Ovary (tissue), 10 donors: ENCODE measurements at places on chromosomes 5 and 9. TPM values are rescaled to one million over a fixed set of nuclear protein-coding genes. Genes with fewer than 3 reads are reported as not detected.

DNA sequence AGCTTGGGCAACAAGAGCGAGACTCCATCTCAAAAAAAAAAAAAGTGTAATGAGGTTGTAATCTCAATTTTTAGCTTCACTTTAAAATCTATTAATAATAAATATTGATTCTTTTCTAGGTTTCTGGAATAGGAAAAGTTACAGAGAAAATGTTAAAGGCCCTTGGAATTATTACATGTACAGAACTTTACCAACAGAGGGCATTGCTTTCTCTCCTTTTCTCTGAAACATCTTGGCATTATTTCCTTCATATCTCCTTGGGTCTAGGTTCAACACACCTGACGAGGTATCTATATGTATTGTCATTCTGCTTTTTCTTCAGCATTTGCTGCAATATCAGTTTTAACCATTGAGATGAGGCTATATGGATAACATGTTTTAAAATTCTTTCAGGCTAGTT lies 26.6 kb upstream of the ANKDD1B start:
- H3K36me3 ChIP-seq = no peaks in the 10 kb centered on the region
- H3K27me3 ChIP-seq = no peaks in the 10 kb centered on the region
- no peak overlapping the region for H3K4me3 ChIP-seq
- no peak for DNase-seq
- H3K27ac ChIP-seq = no peak overlapping the region

DNA sequence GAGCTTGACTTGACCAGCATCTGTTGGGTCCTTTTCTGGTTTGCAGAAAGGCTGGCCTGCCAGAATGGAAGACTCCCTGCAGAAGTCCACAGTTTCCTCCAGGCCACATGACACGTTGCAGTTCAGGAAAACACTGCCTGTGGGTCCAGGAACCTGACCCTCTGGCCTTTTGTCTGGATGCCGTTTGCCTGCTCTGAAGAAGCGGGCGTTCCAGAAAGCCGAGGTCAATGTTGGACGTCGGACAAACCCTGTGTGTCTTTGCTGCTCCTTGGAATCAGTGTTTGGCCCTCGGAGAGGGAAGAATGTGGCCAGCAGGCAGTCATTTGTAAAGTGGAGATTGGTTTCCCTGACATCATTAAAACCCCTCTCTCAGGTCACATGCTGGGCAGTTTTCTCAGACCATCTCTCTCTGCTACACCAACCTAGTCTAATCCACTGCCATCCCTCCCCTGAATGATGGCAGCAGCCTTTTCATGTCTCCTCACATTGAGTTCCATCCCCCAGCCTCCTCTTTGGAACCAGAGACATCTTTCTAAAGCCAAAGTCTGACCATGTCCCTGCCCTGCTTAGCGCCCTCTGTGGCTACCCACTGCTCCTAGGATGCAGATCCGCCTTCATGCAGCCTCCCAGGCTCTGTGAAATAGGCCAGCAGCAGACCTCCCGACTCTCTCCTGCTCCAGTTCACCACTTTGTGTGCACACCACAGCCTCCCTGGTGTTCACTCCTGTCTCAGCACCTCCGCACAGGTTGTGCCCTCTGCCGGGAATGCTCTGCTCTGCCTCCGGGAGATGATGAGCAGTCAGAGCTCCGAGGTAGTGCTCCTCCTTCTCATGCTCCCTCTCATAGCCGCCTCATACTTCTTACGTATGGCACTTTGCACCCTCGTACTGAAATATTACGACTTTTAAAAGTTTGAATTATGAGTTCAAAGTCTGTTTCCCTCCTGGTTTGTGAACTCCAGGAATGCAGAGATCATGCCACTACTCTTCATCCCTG lies 75.6 kb downstream of the RALGPS1 start:
- peaks cover 9% of the 10 kb centered on the region for H3K4me1 ChIP-seq
- peak overlapping the region; percentile 75 for H3K27ac ChIP-seq
- H3K27me3 ChIP-seq = no peaks in the 10 kb centered on the region
- H3K36me3 ChIP-seq = no peaks in the 10 kb centered on the region
- no peak overlapping the region for H3K4me3 ChIP-seq

- H3K4me3 ChIP-seq = no peak overlapping the region
- DNase-seq = no peak
- no peaks in the 10 kb centered on the region for H3K36me3 ChIP-seq
- no peaks in the 10 kb centered on the region for H3K27me3 ChIP-seq
- no peak overlapping the region for H3K27ac ChIP-seq
These were observed 1075.1 kb upstream of the CDH18 start for GRCh38 chr5:21063146-21063545.

GRCh38 chr9:136488247-136489214 lies 5.7 kb upstream of the SEC16A start:
- peak; percentile 59 for DNase-seq
- H3K4me1 ChIP-seq = peaks cover 6% of the 10 kb centered on the region
- H3K27me3 ChIP-seq = no peaks in the 10 kb centered on the region
- no peak overlapping the region for H3K4me3 ChIP-seq
- H3K36me3 ChIP-seq = no peaks in the 10 kb centered on the region

The FOXD4L6 gene
- total RNA-seq = not detected
